ENCODE measurements at places on chromosomes 7 and 10.
A peak's percentile ranks its signal among the peaks of the same experiment; 100 is the strongest.

- DNase-seq: no peak
These were observed 177.2 kb upstream of the KLF14 start for GRCh38 chr7:130910949-130911944.

DNA sequence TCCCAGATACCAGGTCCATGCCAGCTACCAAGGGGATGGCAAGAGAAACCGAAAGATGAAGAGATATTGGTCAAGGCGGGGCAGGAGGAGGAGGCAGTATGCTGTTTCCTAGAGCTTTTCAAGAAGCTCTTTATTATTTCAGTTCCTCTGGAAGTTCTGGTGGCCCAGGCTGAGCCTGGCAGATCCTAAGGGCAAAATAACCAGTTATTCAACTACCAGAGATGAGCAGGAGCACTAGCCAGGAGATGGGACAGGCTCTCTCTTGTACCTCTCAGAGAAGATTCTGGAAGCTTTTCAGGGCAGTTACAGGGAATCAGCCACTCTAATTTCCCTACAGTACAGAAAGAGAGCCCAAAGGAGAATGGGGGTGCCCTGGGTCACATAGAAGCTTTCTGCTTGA, 5.3 kb downstream of the DNAJB12 start:
- DNase-seq: no peak

DNA sequence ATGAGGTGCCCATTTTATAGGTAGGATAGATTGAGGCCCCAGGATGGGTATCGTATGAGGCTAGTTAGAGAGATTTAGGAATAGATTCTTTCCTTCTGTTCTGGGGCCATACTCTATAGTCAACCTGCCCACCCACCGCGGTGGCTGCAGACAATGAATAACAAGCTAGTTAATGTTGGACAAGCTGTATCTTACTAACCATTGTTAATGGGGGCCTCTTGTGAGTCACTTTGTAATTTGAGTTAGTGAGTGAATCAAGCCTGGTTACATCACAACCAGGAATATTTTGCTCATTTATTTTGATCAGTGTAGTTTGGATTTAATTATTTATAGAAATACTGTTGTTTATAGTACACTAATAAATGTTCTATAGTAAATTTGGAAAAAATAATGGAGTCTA, 7.3 kb downstream of the SORCS3 start:
- no peak for DNase-seq

DNA sequence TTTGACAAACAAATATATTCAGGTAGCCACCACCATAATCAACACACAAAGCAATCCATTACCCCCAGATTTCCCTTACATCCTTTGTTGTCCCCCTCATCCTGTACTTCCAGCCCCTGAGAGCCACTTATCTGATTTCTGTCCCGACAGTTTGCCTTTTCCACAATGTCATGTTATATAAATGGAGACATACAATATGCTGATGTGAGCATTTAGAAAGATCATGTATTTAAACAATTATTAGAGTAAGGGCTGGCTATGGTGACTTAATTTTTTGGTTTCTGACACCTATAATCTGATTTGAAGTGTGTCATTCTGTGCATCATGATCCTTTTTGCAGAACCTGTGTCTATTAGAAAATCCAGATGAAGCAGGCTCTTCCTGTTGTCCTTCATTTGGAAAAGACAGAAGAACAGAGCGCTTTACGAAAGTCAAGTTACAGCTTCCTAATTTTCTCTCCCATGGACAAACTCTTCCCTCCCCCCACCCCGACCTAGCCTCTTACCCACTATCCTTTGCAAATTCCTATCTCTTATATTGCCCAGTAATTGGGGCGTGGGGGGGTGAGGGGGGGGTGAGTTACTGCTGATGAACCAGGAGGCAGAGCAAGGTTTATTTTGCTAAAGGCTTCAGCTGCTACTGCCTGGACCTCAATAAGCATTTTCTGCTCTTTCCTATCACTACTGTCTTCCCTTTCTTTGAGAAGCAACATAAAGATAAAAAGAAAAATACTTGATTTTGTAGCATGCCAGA, 252.4 kb upstream of the C7orf33 start:
- DNase-seq: no peak

- DNase-seq: peak; percentile 23
These were observed 167.9 kb upstream of the PRSS1 start for GRCh38 chr7:142581341-142581740.

GRCh38 chr7:1853431-1853985, 183.4 kb downstream of the ELFN1 start:
- DNase-seq: no peak

DNA sequence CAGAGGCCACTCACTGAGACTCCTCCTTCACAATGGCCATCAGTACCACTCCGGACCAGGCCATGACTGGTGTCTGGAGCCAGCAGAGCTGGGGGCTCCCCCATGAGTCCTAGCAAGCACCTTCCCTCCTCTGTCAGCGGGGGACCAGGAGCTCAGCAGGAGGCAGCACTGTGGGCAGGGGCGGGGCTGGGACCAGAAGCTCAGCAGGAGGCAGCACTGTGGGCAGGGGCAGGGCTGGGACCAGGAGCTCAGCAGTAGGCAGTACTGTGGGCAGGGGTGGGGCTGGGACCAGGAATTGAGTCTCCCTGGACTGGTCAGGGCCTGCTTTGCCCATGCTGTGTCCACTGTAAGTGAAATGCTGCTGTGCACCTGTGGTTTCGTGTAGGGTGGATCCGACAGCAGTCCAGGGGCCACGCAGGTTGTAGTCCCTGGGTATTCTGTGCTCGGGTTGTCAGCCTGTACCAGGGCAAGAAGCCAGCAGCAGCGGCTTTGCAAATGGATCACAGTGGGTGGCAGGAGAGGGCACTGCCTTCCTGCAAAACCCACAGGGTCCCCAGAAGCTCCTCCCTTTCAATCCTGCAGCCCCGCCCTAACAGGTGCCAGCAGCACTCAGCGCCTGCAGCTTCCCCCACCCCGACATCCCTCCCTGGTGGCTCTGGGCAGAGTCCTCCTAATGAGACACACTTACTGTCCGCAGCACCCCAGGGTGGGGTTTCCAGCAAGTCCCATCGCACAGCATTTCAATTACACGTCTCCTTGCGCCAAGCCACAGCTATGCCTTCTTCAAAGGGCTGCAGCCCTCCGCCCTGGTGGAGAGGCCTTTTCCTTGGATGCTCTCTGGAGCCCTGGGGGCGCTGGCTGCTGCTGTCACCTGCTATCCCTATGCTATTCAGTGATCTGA, 220.5 kb downstream of the TCERG1L start:
- DNase-seq: no peak

DNA sequence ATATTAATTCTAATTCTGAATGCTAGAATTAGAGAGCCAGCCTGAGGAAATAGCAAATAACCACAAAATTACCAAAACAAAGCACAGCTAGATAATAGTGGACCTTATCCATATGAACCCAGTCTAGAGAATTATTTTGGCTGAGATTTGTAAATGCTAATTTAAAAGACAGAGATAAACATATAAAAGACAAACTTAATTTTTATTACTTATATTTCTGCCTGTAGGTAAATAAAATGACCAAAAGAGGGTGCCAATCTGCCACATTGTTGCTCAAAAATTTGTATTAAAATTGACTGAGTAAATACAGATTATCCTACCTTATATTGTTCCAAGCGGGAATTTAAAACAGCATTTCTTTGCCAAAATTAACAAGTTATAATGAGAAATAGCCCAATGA, 20.2 kb downstream of the RTKN2 start:
- no peak for DNase-seq

DNA sequence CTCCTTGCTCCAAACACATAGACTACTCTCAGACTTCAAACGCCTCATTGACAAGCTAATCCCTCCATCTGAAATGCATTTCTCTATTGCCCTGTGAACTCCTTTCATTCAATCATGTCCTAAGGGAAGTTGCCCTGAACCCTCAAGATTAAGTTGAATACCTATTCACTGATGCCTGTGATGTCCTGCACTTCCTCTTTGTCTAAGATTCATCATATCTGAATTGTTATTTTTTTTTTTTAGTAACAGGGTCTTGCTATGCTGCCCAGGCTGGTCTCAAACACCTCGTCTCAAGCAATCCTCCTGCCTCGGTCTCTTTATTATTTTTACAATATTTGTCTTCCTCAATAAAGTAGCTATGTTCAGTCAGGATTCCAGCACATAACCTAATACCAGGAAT, 3.2 kb downstream of the PSMA2 start:
- no peak for DNase-seq

DNA sequence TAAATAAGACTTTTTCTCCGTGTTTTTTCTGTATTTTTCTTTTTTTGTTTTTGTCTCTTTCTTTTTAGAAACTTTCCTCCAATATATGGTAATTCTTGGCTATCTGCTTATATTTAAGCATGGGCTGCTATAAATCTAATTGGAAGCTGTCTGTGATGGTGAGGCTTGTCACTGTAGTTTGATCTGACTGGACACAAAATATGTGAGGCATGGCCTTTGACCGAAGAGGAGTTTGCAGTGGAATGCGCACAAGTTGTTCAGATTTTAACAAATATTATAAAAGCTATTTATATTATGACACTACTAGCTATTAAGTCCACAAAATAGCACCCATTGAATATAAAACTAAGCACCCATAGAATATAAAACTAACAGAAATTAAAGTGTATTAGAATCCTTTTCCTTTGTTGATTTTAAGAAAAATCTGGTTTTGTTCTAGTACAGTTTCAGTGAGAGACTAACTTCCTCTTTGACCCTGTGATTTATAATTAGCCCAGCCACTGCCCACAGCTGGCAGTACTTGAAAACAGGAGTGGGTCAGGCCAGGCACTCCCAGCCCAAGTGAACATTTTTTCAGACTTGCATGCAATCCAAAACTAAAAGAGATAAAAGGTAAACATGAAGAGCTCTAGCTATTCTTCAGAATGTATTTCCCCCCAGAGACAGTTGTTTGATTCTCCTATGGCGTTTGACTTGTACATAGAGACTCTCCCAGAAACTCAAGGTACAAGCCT, 69.9 kb upstream of the FGL2 start:
- no peak for DNase-seq

DNA sequence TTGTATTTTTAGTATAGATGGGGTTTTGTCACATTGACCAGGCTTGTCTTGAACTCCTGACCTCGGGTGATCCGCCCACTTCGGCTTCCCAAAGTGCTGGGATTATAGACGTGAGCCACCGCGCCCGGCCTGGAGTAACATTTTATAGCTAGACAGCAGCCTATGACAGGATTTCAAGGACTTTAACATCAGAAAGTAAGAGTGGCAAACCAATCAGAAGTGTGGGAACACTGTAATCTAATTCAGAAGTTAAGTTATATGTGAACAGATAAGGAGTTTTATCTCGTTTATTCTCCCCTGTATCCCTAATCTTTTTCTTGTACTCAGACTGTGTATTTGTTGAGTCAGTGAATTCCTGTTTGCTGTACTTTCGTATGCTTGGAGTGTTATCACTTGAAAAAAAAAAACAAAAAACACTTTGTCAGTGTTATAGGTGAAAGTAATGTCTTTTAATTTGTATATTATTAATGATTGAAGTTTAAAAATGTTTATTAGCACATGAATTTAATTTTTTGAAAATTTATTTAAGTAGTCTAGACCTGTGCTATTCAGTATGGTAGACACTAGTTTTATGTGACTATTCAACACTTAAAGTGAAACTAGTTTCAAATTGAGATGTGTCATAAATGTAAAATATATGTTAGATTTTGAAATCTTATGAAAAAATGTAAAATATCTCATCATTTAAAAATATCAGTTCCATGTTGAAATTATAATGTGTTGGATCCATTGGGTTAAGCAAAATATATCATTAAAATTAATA, 38.6 kb downstream of the RSBN1L start:
- DNase-seq: no peak

GRCh38 chr10:114748241-114748640, 73.3 kb upstream of the FHIP2A start:
- DNase-seq: no peak
